ENCODE measurements at places on chromosomes 6 and 20. TPM values are rescaled to one million over a fixed set of nuclear protein-coding genes. Genes with fewer than 3 reads are reported as not detected.
A peak's percentile ranks its signal among the peaks of the same experiment; 100 is the strongest.

- peak; percentile 66 for DNase-seq
Observed at GRCh38 chr20:10579942-10580341, 93.9 kb downstream of the JAG1 start.

DNA sequence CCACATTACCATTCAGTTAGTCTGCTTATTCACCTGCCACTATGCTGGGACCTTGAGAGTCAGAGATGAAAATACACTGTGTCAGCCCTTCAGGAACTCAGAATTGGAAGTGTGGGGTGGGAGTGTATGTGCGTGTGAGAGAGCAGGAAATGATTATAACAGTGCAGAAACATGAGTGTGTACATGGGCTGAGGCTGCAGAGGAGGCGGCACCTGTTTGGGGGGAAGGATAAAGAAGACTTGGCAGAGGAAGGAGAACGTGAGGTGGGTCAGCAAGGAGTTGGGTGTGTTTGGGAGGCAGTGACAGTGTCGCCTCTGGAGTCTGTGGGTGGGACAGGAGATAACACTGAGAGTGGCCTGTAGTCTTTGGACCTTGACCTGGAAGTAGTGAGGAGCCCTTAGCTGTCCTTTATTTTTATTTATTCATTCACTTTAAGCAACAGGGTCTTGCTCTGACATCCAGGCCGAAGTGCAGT, 3.1 kb downstream of the CHMP4B start:
- DNase-seq, result no peak

BRD2 gene
- 192 TPM for total RNA-seq

SLC22A16 gene
- total RNA-seq, result not detected

- DNase-seq, result peak; percentile 88
Observed at GRCh38 chr20:47989957-47990356, 204.7 kb upstream of the SULF2 start.

DNA sequence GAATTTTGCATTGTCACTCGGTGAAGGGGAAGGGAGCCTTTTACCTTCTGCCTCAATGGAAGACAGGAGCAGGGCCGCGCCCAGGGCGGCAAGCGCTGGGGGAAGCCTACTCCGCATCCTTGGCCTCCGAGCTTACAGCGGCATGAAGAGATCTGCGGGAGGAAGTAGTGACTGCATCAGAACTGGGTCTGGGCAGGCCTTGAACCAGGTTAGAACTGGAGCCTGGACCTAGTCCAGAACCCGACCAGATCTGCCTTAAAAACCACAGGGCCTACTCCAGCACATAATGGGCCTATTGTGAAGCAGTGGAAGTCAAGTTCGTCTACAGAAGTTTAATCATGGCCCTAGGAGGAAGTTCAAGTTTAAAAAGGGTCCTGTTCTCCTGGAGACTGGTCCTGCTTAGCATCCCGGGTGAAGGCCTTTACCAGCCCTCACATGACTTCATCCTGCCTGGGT, 3.1 kb downstream of the COL12A1 start:
- DNase-seq, result no peak

- DNase-seq, result peak; percentile 23
Observed at GRCh38 chr6:122647765-122648164, 37.6 kb downstream of the PKIB start.

DNA sequence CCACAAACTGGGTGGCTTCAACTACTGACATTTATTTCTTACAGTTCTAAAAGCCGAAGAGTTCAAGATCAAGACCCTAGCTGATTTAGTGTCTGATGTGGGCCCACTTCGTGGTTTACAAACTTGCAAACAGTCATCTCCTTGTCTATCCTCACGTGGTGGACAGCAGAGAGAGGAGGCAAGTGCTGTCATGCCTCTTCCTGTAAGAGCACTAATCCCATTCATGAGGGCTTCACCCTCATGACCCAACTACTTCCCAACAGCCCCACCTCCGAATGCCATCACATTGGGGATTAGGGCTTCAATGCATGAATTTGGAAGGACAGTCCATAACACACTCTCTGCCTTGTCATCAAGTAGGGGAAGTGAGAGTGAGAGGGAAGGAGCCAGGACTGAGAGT, 15.6 kb upstream of the ISM1 start:
- no peak for DNase-seq

GRCh38 chr6:80338201-80338836, 231.8 kb downstream of the BCKDHB start:
- DNase-seq, result peak; percentile 70

- DNase-seq, result no peak
Observed at GRCh38 chr6:161110028-161110779, 118.6 kb downstream of the MAP3K4 start.

FGD2 gene
- 0.35 TPM for total RNA-seq

WFDC12 gene
- total RNA-seq, result not detected

All from PC-3 (cell line).